ENCODE measurements at places on chromosomes 4 and X. TPM values are rescaled to one million over a fixed set of nuclear protein-coding genes. Genes with fewer than 3 reads are reported as not detected.

The PABPC1L2A gene
- 0.83 TPM for total RNA-seq

The SMPX gene
- total RNA-seq: not detected

- DNase-seq: no peak
These were observed 558.1 kb downstream of the IL1RAPL1 start for GRCh38 chrX:29145316-29145715.

DNA sequence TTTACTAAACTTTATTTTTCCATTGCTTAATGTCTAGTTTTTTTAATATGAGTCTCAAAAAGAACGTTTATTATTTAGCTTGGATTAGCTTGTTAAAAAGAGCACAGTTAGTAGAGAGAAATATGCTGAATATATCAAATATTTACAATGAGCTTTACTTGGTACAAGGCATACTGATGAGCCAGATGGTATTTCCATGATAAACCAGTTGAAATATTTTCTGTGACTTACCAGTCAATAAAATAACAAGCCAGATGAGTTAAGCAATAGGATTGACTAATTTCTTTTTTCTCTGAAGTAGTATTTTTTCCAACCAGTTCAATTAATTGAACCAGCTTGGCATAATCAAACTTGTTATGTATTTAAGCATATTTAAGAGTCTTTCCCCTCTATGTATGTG, 134.1 kb downstream of the KLHL34 start:
- no peak for DNase-seq

DNA sequence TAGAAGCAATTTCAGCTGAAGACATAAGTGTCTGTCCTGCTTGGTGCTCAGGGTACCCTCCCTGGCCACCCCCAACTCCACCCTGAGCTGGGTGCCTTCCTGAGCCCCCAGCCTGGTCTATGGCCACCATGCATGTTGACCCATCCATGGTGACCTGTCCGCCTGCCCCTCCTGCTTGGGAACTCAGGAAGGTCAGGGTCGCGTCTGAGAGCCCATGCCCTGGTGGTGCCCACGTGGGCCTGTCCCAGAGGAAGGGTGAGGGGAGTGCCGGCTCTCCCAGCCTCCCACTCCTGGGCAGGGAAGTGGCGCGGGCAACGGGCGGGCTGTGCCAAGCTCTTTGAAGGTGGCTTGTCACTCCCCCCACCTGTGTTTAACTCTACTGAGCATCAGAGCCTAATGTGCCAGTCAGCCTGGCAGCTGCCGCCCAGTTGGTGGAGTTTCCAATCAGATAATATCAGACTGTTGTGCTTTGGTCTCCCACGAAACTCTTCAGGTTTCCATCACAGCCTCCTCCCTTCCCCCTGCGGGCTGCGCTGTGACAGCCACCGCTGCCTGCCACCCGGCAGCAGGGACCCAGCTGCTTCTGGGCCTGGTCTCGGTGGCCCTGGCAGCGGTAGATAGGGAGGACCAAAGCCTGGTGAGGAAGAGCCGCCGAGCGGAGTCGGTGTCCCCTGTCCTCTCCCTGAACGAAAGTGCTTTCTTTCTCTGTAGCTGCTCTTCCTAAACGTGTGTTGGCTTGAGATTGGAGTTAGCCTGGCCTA, 4.8 kb downstream of the SH3BP2 start:
- DNase-seq: no peak

DNA sequence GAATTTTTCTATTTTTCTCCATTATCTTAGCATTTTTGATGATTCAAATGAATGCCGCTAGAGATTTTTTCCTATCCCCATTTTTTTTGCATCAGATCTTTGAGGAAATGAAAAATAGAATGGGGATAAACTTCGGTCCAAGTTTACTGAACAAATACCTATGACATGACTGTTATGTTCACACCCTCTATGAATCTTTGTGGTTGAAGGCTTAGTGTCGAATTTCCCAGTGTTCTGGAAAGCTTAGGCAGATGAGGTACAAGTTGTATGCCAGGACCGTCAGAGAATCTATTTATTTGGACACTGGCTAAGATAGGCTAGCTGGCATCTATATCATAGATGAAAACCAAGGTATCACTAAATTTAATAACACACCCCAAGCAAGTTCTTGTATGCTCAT, 123.4 kb downstream of the SPCS3 start:
- DNase-seq: no peak

- no peak for DNase-seq
These were observed 87.0 kb downstream of the ANXA3 start for GRCh38 chr4:78638337-78639172.

DNA sequence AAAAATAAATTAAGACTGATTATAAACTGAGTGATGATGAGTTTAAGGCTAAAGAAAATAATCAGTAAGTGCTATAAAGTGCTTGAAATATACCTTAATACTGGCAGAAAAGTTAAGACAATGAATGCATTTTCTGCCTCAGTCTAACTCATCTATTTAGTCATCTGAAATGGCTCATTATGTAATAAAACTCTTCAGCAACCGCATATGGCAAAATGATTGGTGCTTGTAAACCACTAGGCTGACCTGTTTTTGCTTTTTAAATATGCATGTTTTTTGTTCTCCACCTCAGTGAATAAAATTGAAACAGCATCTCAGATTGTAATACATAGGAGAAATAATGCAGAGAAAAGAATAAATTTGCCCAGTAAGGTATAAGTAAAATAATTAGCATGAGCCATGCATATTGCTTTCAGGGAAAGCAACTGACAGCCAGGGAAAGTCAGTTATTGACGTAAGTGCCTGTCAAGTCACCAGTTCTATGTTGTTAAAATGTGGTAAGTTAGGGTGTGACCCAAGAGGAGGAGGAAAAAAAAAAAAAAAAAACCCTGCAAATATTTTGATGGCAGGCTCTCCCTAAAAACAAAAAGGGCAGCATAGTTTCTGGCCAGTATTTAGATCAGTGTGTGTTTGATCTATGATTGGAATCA, 167.5 kb downstream of the PALLD start:
- no peak for DNase-seq

DNA sequence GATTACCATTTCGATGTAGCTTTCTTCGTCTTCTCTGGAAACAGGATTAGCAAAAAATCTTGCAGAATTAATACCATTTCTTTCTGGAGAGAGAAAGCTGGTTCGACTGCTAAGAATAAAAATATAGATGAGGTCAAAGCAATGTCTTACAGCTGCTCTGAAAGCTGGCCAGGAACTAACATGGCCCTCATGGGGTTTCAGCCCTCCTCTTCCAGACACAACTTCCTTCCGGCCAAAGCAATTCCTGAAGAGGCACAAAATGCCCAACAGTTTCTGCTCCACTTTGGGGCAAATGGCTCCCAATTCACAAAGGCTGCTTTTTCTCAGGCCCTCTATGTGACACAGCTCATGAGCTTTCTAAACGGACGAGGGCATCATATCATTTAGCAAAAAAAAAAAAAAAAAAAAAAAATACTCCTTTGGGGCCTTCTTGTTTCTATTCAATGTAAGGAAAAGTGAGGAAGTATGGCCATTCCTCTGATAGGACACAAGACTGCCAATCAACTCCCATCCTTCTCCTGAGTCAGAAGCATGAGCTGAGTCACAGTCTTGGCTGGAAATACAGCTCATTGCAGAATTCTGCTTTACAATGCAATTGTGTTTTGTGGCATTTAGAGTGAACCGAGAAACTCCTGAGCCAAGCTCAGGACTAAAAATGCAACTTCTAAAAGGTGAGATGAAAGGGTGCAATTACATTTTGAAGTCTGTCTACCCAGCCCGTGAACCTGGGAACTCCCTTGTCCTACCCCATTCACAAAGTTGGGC, 42.7 kb upstream of the CTAG2 start:
- no peak for DNase-seq

- DNase-seq: no peak
These were observed 2387.7 kb upstream of the TENM3 start for GRCh38 chr4:179855469-179855868.

DNA sequence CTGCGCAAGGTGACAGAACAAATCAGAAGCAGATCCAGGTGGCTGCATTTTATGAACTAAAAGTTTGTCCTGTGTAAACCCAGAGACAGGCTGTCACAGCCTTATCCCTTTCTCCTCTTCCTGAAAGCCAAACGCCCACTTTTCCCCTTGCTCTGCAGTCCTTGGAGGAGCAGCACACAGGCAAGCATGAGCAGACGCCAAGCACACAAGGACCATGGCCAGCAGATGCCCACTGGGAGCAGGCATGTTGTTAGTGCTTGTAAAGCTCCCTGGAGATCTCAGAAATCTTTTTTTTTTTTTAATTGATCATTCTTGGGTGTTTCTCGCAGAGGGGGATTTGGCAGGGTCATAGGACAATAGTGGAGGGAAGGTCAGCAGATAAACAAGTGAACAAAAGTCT, 11.5 kb upstream of the HOPX start:
- DNase-seq: no peak

GRCh38 chr4:99624141-99624719, 33.4 kb downstream of the C4orf54 start:
- no peak for DNase-seq

- DNase-seq: no peak
These were observed 256.8 kb upstream of the VCX start for GRCh38 chrX:7586126-7586525.
